ENCODE measurements at places on chromosomes 5 and 9.

DNA sequence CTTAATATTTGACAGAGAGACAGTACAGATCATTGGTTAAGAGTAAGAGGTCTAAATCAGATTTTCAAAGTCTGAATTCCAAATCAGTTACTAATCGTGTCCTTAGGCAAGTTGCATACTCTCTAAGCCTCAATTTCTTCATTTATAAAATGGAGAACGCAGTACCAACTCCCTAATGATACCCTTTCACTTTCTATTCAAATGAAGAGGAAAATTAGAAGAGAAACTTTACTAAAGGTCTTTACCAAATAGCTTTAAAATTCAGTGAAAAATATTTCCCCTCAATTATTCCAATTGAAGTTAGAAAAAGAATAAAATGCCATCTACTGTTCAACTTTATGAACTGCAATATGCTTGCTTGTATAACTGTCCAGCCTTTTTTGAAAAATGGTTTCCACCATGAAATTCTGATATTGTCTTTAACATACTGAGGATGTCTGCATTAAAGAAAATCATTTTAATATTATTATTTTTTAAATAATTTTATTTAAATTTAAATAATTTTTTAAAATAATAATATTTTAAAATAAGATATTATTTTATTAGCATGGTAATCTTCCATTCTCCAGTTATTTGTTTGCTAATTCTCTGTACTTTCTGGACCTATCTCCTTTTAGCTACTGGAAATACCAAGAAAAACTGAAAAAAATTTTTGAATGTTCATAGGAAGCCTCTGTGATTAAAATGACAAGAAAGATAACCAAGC is 36.0 kb downstream of the POC5 start:
- H3K27ac ChIP-seq, result no peak overlapping the region
- H3K4me3 ChIP-seq, result no peak overlapping the region
- H3K4me1 ChIP-seq, result peaks cover 11% of the 10 kb centered on the region
- DNase-seq, result no peak
- H3K27me3 ChIP-seq, result no peaks in the 10 kb centered on the region

GRCh38 chr9:111825468-111826145 is 30.9 kb upstream of the SHOC1 start:
- H3K4me3 ChIP-seq, result no peak overlapping the region
- DNase-seq, result no peak
- H3K4me1 ChIP-seq, result no peaks in the 10 kb centered on the region
- H3K27ac ChIP-seq, result no peak overlapping the region
- no peaks in the 10 kb centered on the region for H3K36me3 ChIP-seq
- peaks cover 4% of the 10 kb centered on the region for H3K27me3 ChIP-seq

- peak; percentile 21 for DNase-seq
- peaks cover 5% of the 10 kb centered on the region for H3K4me1 ChIP-seq
- no peaks in the 10 kb centered on the region for H3K36me3 ChIP-seq
- H3K27ac ChIP-seq, result no peak overlapping the region
Observed at GRCh38 chr5:40033411-40033810, 608.6 kb upstream of the DAB2 start.

- peaks cover 8% of the 10 kb centered on the region for H3K4me1 ChIP-seq
- no peaks in the 10 kb centered on the region for H3K36me3 ChIP-seq
- peaks cover 12% of the 10 kb centered on the region for H3K27me3 ChIP-seq
- DNase-seq, result no peak
- no peak overlapping the region for H3K27ac ChIP-seq
Observed at GRCh38 chr5:160197341-160198144, 31.8 kb upstream of the FABP6 start.
